Small intestine (tissue), 16 donors: ENCODE measurements at places on chromosomes 1 and 21.

DNA sequence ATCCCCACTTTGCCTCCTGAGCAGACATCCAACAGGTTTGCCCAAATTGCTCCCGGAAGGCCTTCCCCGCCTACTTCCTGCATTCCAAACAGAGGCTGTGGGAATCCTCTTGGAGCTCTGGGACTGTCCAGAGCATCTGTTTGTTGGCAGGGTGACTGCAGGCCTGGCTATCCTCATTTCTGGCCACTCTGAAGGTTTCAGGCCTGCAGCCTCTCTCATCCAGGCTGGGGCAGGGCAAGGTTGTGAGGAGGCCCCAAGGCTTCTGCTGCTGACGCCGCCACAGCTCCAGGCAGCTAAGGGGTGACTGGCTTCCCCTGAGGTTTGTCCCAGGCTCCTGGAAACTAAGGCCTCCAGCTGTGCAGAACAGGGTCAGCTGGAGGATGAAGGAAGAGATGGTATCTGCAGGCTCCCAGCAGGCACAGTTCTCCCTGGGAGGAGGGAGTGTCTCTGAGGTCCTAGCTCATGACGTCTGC, 11.3 kb downstream of the CDK18 start:
- peaks cover 44% of the 10 kb centered on the region for H3K36me3 ChIP-seq
- no peak overlapping the region for H3K27ac ChIP-seq
- H3K4me1 ChIP-seq: peaks cover 14% of the 10 kb centered on the region

- no peaks in the 10 kb centered on the region for H3K4me1 ChIP-seq
- H3K4me3 ChIP-seq: no peak overlapping the region
- DNase-seq: no peak
- H3K36me3 ChIP-seq: no peaks in the 10 kb centered on the region
These were observed 139.9 kb upstream of the IGSF21 start for GRCh38 chr1:17967623-17968255.

GRCh38 chr1:116966791-116967190, 34.8 kb upstream of the CD101 start:
- H3K27ac ChIP-seq: no peak overlapping the region
- peaks cover 23% of the 10 kb centered on the region for H3K36me3 ChIP-seq
- H3K4me3 ChIP-seq: no peak overlapping the region

DNA sequence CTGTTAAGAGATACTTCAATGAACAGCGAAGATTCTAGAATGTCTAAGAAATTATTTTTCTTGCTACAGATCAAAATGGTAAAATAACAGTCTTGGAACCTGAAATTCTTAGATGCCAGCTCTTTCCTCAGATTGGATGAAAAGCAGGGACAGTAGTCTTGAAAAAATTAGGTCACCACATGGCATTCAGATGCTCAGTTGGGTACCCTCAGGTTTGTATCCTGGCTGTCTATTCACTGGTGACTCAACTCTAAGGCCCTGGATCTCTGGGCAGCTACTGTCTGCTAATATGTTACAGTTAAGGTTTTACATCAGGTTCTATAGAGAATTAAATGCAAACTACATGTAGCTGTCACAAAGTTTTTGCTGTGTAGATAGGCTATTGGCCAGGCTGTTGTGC, 528.9 kb upstream of the ADAMTS5 start:
- no peaks in the 10 kb centered on the region for H3K27me3 ChIP-seq
- no peaks in the 10 kb centered on the region for H3K4me1 ChIP-seq
- H3K4me3 ChIP-seq: no peak overlapping the region
- no peak for DNase-seq
- H3K36me3 ChIP-seq: no peaks in the 10 kb centered on the region
- no peak overlapping the region for H3K27ac ChIP-seq

- peaks cover 45% of the 10 kb centered on the region for H3K4me1 ChIP-seq
- no peak overlapping the region for H3K4me3 ChIP-seq
- DNase-seq: no peak
These were observed 9.5 kb downstream of the RHBG start for GRCh38 chr1:156378557-156378956.

- H3K4me1 ChIP-seq: no peaks in the 10 kb centered on the region
- no peak overlapping the region for H3K27ac ChIP-seq
- no peak for DNase-seq
- no peaks in the 10 kb centered on the region for H3K27me3 ChIP-seq
- no peaks in the 10 kb centered on the region for H3K36me3 ChIP-seq
These were observed 40.3 kb downstream of the FH start for GRCh38 chr1:241479294-241479693.

DNA sequence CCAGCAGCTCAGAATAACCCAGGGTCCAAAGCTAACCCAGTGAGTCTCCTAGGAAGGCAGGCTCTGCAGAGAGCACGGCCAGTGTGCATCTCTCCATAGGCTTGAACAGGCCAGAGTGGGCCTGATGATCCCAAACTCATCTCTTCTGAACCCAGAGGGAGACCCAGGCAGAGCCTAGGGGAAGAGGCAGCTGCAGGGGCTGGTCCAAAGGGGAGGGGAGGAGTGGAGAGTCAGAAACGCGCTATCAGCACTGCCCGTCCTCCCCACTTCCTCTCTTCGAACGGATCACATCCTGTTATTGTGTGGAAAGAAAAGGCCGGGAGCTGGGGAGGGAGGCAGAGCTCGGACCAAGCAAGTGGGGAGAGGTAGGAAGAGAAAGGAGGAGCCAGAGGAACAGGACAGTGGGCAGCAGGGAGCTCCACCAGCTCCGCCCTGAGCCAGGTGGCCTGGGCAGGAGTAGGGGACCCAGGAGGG, 20.2 kb downstream of the TAL1 start:
- peaks cover 7% of the 10 kb centered on the region for H3K4me1 ChIP-seq
- DNase-seq: no peak
- peak overlapping the region; percentile 25 for H3K27ac ChIP-seq
- no peak overlapping the region for H3K4me3 ChIP-seq

DNA sequence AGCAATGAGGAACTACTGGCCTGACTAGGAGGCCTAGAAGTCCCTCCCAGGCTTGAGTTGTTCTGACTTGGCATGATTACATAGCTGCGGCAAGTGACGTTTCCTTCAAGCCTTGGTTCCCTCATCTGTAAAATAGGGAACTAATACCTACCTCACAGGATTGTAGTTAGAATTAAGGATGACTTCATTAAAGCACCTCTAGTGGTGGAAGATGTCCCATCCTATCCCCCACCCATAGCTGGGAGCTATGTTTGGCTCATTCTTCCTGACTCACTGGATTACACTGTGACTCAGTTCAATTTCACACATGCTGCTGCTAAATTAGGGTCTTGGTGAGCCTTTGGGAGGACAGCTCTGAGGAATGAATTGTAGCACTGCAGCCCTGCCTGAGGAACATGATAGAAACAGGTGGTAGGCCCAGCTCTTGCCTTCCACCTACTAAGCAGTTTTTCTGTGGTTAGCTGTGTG, 6.0 kb upstream of the SHISA4 start:
- no peaks in the 10 kb centered on the region for H3K27me3 ChIP-seq
- no peaks in the 10 kb centered on the region for H3K4me1 ChIP-seq
- H3K4me3 ChIP-seq: no peak overlapping the region

DNA sequence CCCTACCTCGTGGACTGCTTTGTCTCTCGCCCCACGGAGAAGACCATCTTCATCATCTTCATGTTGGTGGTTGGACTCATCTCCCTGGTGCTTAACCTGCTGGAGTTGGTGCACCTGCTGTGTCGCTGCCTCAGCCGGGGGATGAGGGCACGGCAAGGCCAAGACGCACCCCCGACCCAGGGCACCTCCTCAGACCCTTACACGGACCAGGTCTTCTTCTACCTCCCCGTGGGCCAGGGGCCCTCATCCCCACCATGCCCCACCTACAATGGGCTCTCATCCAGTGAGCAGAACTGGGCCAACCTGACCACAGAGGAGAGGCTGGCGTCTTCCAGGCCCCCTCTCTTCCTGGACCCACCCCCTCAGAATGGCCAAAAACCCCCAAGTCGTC, 2.0 kb downstream of the GJA4 start:
- H3K4me3 ChIP-seq: no peak overlapping the region
- H3K4me1 ChIP-seq: no peaks in the 10 kb centered on the region
- no peak overlapping the region for H3K27ac ChIP-seq
- H3K36me3 ChIP-seq: no peaks in the 10 kb centered on the region
- H3K27me3 ChIP-seq: peaks cover 20% of the 10 kb centered on the region
- DNase-seq: no peak

- H3K27ac ChIP-seq: no peak overlapping the region
- DNase-seq: no peak
- no peaks in the 10 kb centered on the region for H3K27me3 ChIP-seq
- no peak overlapping the region for H3K4me3 ChIP-seq
- no peaks in the 10 kb centered on the region for H3K4me1 ChIP-seq
These were observed 69.6 kb downstream of the LHX9 start for GRCh38 chr1:197986817-197987216.

- no peak overlapping the region for H3K4me3 ChIP-seq
- peaks cover 3% of the 10 kb centered on the region for H3K27me3 ChIP-seq
- no peak overlapping the region for H3K27ac ChIP-seq
- H3K4me1 ChIP-seq: no peaks in the 10 kb centered on the region
- DNase-seq: no peak
These were observed 93.3 kb downstream of the IGSF21 start for GRCh38 chr1:18200918-18201317.

DNA sequence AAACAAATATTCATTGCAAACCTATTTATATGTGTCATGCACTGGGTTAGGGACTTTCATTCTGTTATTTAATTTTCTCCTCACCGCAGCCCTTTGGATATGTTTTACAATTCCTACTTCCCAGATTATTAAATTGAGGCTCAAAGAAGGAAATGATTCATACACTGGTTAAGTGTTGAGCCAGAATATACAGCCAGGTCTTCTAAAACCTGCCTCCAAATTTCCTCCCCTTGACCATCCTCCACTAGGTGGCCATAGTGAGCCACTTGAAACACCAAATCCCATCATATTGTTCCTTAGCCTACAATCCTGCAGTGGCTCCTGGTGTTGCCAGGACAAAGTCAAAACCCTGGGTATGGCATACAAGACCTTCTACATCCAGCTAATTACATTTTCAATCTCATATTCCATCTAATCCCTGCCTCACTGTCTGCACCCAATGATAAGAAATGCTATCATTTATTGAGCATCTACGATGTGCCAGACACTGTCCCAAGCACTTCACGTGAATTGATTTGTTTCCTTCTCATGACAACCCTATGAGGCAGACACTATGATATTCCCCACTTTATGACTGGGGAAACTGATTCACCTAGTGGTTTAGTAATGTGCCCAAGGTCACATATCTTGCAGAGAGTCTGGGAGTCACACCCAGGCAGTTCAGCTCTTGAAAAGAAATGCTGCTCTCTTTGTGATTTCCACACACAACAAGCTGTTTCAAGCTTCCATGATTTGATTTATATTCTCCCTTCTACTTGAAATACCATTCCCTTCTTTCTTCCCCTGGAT, 23.6 kb upstream of the KIRREL1 start:
- peaks cover 49% of the 10 kb centered on the region for H3K4me1 ChIP-seq
- DNase-seq: peak; percentile 77
- no peaks in the 10 kb centered on the region for H3K36me3 ChIP-seq
- no peak overlapping the region for H3K4me3 ChIP-seq
- no peaks in the 10 kb centered on the region for H3K27me3 ChIP-seq

- no peaks in the 10 kb centered on the region for H3K36me3 ChIP-seq
- no peak overlapping the region for H3K4me3 ChIP-seq
- DNase-seq: no peak
- H3K4me1 ChIP-seq: no peaks in the 10 kb centered on the region
- no peak overlapping the region for H3K27ac ChIP-seq
These were observed 25.5 kb upstream of the LYST start for GRCh38 chr1:235892202-235892601.

DNA sequence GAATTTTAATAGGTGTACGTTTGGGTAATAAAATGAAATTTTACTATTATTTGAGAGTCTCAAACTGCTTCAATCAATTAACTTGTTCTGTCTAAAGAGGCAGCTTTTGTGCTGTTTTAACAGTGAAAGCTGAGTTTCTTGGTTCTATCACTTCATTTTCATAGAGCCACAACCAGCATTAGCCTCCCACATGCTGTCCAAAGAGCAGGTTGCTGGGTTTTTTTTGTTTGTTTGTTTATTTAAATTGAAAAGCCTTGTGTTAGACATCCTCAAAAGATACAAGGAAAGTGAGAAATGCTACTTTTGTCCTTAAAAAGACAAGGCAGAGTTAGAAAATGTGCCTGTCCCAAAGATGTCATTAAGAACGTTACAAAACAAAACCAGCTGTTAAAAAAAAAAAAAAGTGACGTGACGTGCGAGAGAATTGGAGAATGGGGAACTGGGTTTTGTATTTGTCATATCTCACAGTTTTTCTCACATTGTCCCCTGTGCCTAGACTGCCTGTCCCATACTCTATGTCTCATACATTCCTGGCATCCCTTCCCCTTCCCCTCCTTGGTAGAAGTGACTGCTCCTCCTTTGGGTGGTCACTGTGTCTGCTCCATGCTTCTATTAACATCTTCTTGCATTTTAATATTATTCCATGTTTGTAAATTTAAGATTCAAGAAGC, 63.1 kb upstream of the CD34 start:
- no peaks in the 10 kb centered on the region for H3K36me3 ChIP-seq
- no peak overlapping the region for H3K4me3 ChIP-seq
- no peak overlapping the region for H3K27ac ChIP-seq
- H3K27me3 ChIP-seq: no peaks in the 10 kb centered on the region
- H3K4me1 ChIP-seq: no peaks in the 10 kb centered on the region
